GM18507 (cell line): ENCODE measurements at places on chromosomes 11 and 22.

DNA sequence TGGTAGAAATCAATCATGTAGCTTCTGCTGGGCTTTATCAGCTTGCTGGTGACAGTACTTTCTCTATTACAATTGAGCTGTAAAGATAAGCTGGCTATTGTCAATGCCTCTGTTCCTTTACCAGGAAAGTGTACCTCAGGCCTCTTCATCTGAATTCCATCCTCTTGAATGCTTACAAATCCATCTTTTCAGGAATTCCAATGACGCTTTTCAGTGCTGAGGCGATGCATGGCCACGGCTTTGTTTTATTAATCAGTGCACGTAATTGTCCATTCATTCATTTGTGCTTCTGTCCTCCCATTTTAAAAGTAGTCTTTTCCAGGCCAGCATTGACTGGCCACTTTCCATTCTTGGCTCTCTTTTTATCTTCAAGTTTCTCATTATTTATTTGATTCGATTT, 202.0 kb downstream of the PGR start:
- DNase-seq = no peak

DNA sequence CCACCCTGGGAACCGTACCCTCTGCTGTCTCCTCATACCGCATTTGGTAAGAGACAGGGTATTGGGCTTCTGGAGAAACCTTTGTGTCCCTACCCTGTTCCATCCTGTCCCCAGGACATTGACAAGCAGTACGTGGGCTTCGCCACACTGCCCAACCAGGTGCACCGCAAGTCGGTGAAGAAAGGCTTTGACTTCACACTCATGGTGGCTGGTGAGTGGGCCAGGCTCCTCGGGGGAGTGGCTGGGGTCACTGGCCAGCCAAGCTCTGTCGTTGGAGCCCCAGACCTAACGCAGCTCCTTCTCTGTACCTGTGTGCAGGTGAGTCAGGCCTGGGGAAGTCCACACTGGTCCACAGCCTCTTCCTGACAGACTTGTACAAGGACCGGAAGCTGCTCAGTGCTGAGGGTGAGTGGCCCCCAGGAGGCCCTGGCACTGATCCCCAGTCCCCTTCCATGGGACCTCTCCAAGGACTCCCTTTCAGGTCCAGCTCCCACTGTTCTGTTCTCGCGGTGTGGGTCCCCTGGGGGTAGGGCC, 3.8 kb upstream of the GP1BB start:
- no peak for DNase-seq

DNA sequence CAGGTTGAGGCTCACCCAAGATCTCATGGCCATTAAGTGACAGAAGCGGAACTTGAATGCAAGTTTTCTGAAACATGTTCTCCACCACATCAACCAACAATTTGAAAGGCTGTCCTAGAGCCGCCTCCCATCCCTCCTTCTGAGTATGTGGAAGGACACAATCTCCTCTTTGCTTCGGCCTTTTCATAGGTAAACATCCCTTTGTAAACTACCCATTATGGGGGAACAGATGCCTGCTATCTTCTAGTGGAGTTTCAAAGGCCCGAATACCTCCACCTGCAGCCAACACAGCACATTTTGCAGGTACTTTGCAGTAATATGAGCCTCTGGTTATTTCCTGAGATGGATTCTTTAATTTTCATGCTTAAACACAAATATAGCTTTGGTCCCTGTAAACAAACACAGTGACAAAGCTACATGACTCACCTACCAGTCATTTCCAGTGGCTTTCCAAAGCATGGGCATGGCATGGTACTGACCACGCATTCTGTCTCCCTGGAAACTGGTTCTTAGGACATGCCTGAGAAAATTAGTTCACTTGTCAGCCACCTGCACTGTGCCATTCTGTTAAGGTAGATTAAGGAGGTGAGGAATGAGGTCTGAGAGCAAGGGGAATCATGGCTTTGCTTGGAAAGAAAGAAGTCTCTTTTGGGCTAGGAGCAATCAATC, 60.2 kb downstream of the EHF start:
- DNase-seq = no peak

DNA sequence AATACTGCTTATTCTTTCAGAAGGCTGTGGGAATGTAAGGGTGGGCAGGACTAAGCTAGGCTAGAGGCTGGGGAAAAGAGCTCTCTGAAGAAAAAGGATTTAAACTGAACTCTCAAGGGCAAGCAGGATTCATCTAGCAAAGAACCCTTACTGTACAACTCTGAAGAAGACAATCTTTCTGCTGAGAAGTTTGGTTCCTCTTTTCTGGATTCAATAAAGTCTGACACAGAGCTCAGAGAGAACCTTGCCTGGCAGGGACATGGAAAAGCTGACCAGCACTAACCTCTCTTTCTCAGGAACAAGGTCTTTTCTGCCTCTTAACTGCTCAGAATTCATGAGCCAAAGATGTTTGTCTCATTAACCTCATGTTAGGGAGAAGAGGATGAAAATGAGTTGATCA, 388.4 kb upstream of the DDI1 start:
- DNase-seq = no peak

- DNase-seq = no peak
These were observed 754.4 kb upstream of the RAG2 start for GRCh38 chr11:37352485-37352884.
